Activated CD8-positive, alpha-beta T cell treated with anti-CD3 and anti-CD28 coated beads for 36 hours (primary cell): ENCODE measurements at places on chromosomes 11 and 22. TPM values are rescaled to one million over a fixed set of nuclear protein-coding genes. Genes with fewer than 3 reads are reported as not detected.

The BIRC2 gene
- total RNA-seq = 29.8 TPM

The RNF26 gene
- 31.9 TPM for total RNA-seq

The RFPL1 gene
- total RNA-seq = not detected

The GSTT2B gene
- total RNA-seq = not detected

The P2RY2 gene
- not detected for total RNA-seq

The HBD gene
- total RNA-seq = not detected

The GRIA4 gene
- total RNA-seq = not detected

The MTFP1 gene
- 89.8 TPM for total RNA-seq

The ZP1 gene
- total RNA-seq = not detected

The GAL3ST3 gene
- 1.0 TPM for total RNA-seq
